ENCODE measurements at places on chromosomes 3 and 15.

GRCh38 chr15:90836296-90836871 lies 32.0 kb upstream of the FURIN start:
- DNase-seq = no peak

GRCh38 chr15:90037511-90037860 lies 36.4 kb downstream of the ZNF710 start:
- no peak for DNase-seq

- no peak for DNase-seq
Measured at GRCh38 chr3:196192524-196193051, 18.6 kb downstream of the ZDHHC19 start.

- DNase-seq = no peak
Measured at GRCh38 chr3:100954199-100954935, 38.9 kb downstream of the ABI3BP start.

- DNase-seq = no peak
Measured at GRCh38 chr3:72334681-72335457, 513.4 kb downstream of the SHQ1 start.

- DNase-seq = no peak
Measured at GRCh38 chr3:106629215-106629832, 747.9 kb upstream of the CCDC54 start.

DNA sequence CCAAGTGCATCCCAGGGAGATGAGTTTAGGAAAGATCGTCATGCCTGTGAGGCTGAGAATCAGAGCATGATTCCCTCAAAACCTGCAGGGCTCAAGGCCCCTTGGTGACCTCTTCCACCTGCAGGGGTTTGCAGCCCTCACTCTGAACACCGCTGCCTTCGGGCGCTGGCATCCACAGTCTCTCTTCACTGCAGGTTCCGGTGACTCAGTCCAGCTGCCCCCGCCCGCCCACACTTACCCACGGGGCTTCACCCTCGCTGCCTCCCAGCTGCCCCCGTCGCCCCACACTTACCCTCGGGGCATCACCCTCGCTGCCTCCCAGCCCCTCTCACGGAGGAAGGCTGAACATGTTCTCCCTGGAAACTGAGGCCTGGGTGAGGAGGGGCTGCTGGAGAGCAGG lies 277.1 kb downstream of the XXYLT1 start:
- no peak for DNase-seq

- DNase-seq = no peak
Measured at GRCh38 chr3:2262204-2262603, 163.5 kb downstream of the CNTN4 start.

DNA sequence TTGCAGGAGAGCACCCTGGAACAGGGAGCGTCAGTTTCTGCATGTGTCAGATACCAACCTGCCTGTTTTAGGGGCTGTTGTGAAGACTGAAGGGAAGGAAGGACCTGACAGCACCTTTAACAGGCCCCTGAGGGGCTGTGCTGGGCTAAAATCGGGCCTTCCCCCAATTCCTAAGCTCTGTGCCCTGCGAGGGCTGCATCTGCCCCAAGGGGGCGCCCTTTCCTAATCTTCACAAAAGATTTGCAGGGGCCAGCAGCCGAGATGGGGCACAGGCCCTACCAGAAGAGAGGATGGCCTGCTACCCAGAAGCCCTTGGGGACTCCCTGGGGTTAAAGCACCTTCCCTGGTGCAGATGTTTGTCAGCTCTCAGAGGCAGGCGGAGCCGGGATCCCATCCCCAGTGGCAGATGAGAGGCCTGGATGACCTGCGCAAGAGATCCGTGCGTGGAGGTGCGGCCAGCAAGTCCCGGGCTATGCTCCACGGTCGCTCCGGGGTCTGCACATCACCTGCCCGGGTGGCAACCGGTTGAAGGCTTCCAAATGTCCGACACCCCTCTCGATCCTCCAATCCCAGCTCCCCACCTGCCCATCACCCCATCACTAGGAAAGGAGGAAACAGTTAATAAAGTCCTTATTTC lies 53.6 kb downstream of the RHCG start:
- DNase-seq = peak; percentile 82

DNA sequence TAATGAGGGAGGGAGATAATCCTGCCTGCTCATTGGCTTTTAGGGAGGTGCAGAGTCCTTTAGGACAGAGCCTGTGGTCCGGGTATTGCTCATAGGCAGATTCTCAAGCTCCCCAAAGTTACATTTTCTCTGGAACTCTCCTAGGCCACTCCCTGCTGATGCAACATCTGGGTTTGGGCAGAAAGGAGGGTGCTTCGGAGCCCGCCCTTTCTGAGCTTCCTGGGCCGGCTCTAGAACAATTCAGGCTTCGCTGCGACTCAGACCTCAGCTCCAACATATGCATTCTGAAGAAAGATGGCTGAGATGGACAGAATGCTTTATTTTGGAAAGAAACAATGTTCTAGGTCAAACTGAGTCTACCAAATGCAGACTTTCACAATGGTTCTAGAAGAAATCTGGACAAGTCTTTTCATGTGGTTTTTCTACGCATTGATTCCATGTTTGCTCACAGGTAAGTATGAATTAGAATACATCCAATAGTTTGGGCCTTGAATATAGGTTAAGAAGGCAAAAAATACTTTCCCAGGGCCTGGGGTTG lies at the start of gene IL20RB:
Gene IL20RB (plus strand): TSS at position 233 of the 538 bp plus-strand sequence. CDS start 131 bp downstream, at position 364.
- peak; percentile 24 for DNase-seq

- no peak for DNase-seq
Measured at GRCh38 chr3:89353465-89353864, 246.0 kb downstream of the EPHA3 start.

GRCh38 chr15:84810073-84810840 lies 6.9 kb upstream of the ALPK3 start:
- no peak for DNase-seq

- DNase-seq = no peak
Measured at GRCh38 chr3:82224661-82225060, 463.2 kb upstream of the GBE1 start.

DNA sequence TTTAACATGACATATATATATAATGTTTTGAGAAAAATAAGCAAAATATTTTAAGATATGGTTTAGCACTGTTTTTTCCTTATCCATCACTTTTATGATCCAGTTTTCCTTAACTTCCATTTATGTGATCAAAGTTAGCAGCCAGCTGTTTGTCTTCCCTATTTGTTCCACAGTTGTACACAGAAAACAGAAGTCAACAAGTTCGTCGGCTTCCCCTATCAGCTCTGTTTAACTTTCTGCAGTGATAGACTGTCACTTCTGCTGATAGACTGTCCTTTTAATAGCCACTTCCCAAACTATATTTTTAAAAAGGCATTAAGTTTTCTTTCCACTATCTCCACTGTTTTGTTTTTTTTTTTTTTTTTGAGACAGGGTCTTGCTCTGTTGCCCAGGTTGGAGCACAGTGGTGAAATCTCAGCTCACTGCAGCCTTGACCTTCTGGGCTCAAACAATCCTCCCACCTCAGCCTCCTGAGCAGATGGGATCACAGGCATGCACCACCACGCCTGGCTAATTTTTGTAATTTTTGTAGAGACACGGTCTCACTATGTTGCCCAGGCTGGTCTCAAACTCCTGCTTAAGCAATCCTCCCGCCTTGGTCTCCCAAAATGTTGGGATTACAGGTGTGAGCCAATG lies 7.2 kb downstream of the FSD2 start:
- no peak for DNase-seq

GRCh38 chr3:161413127-161413854 lies 42.0 kb upstream of the SPTSSB start:
- DNase-seq = no peak

- no peak for DNase-seq
Measured at GRCh38 chr3:64668582-64669510, 19.0 kb downstream of the ADAMTS9 start.

GRCh38 chr3:153209596-153209995 lies 47.6 kb downstream of the RAP2B start:
- peak; percentile 47 for DNase-seq

DNA sequence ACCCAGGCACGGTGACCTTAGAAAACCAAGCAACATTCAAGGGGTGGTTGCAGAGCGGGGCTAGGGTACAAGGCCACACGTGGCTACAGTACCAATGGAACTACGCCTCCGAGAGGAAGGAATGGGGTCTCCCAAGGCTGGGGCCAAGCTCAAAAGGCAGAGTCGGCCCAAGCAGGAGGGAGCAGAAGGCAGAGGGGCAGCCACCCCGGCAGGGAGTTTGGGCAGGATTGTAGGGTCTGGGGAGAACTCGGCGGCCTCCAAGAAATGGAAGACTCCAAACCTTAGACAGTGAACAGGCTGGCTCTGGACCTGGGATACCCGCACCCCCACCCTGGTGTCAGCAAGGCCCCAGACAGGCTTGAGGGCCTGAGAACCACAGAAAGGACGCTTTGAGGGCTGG lies 28.7 kb downstream of the ATRIP start:
- DNase-seq = no peak

- no peak for DNase-seq
Measured at GRCh38 chr15:50112488-50113186, 6.4 kb downstream of the ATP8B4 start.

DNA sequence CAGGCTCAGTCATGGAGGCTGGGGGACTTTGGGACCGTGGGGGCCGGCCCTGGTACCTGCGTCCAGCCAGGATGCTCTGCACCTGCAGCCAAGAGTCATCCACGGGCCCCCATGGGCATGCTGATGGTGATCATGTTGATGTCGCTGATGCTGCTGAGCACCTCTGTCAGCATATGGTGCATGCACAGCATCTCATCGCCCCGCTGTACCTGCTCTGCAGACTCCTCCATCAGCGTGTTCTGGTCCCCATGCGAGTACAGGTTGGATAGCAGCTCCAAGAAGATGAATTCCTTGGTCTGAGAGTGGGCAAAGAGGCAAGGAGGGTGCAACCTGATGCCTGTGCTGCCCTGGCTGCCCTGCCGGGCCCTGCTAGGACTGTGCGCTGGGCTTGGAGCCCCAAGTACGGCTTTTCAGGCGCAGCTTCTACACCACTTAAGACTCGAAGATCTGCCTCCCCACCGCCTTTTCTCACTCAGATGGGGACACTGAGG lies 7.2 kb downstream of the RPS17 start:
- DNase-seq = no peak

- no peak for DNase-seq
Measured at GRCh38 chr3:108098003-108098370, 7.2 kb upstream of the CD47 start.

DNA sequence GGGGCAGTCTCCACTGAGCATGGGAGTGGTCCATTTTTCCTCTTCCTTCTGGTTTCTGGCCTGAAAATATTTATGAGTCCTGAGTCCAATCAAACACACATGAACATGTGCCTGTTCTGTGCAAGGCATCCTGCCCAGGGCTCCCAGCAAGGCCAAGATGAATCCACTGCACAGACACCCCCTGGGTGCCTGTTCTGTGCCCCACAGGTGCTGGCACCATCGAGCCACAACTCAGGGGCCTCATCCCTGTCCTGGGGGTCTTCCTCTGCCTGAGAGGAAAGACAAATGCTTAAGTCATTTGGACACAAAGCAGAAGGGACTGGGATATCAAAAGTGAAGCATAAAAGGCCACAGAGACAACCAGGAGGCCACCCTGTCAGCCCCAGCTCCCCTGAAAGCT lies 87.4 kb upstream of the IQSEC1 start:
- DNase-seq = no peak

GRCh38 chr3:112003321-112004080 lies 4.8 kb downstream of the TAGLN3 start:
- no peak for DNase-seq

- peak; percentile 3 for DNase-seq
Measured at GRCh38 chr3:132255041-132255745, 62.0 kb upstream of the ACP3 start.

DNA sequence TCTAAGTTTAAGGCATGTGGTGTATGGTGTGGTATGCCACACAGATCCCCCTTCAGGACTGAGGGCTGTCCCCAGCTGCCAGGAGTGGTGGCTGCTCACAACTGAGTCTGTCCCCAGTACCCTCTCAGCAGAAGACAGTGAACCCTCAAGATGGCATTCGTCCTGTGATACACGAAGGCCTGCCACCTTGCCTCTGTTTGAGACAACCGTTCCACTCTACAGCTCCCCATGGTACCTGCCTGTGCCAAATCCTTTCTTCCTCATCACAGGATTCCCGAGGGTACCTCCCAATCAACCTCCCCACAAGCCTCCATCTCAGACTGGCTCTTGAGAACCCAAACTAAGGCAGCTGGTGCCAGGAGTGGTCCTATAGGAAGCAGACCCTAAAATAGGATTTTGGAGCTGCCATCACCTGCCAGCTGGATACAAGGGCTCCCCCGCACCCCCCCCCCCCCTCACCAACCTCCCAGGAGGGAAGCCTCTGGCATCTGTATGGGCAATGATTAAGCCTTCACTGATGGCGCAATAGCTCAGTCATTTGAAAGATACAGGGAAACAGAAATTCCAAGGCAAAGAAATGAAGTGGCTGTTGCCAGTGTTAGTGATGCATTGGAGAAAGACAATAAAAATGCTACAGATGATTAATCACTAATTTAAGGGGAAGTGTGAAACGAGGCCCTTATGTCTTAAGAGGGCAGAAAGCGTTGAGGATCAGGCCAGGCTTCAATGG lies 230.0 kb upstream of the LYSMD4 start:
- DNase-seq = no peak

DNA sequence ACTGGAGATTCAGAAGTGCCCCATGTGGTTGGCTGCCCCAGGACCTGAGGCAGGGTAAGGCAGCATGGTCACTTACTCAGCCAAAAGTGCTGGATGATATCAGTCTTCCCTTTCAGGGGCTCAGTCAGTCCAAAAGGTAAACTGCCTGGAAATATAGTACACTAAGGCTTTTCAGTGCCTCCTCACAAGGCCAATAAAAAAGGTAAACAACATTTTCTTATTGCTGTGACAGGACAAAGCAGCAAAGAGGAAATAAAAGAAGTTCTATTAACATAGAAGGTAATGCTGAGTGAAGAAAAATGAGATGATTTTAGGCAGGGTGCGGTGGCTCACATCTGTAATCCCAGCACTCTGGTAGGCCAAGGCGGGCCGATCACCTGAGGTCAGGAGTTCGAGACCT lies 66.5 kb upstream of the CDAN1 start:
- no peak for DNase-seq

GRCh38 chr15:38128341-38128781 lies 124.3 kb upstream of the SPRED1 start:
- DNase-seq = no peak

DNA sequence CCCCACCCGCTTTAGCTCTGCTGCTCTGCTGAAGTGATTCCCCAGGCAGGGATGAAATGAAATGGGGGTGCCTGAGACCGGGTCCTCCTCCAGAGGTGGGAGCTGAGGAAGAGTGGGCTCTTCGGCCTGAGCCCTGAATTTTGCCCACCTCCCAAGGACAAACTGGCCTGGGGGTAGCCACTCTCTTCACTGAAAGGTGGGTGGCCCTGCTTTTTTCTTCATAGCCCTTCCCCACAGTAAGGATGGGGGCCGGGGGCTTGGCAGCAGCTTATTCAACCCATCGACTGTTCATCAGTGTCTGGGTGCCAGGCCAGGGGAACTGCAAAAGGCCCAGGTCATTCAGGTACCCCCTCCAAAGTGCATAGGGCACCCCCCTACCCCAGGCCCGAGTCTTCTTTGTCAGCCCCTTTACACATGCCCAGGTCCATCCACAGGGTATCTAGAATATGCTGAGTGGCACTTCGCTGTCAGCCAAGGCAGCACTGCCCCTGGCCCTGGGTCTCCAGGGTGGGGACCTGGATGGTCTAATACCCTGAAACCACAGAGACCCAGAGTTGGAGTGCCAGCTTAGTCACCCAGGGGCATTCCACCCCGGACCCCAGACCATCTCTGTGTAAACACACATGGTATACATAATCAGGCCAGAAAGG lies 7.9 kb downstream of the SCN5A start:
- no peak for DNase-seq

Data from Caco-2 (cell line).